ENCODE measurements at places on chromosomes 12 and 14. TPM values are rescaled to one million over a fixed set of nuclear protein-coding genes. Genes with fewer than 3 reads are reported as not detected.

- no peak for DNase-seq
These were observed 8.8 kb upstream of the LGR5 start for GRCh38 chr12:71430756-71431155.

GRCh38 chr12:124655698-124656516 lies 88.5 kb upstream of the NCOR2 start:
- DNase-seq: peak; percentile 68

DNA sequence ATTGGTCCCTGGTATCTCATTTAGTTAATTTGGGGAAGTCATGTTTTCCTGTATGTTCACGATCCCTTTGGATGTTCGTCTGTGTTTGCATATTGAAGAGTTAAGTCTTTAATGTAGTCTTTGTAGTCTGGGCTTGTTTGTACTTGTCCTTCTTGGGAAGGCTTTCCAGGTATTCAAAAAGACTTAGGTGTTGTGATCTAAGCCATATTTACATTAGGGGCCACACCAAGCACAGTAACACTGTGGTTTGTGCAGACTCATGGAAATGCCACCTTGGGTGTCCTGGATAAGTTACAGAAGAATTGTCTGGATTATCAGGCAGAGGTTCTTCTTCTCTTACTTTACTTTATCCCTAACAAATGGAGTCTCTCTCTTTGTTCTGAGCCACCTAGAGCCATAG lies 380.3 kb downstream of the CCER1 start:
- no peak for DNase-seq

GRCh38 chr14:28243600-28243999 lies 523.0 kb upstream of the FOXG1 start:
- no peak for DNase-seq

- DNase-seq: peak; percentile 98
These were observed at the start of the genes BBOF1 and ENTPD5 for GRCh38 chr14:74018586-74019407. Gene BBOF1 (plus strand): TSS chr14:74019349. CDS start chr14:74019479, 130 bp downstream. Gene ENTPD5 (minus strand): TSS chr14:74019288. CDS start chr14:73988102, 31,186 bp downstream.

DNA sequence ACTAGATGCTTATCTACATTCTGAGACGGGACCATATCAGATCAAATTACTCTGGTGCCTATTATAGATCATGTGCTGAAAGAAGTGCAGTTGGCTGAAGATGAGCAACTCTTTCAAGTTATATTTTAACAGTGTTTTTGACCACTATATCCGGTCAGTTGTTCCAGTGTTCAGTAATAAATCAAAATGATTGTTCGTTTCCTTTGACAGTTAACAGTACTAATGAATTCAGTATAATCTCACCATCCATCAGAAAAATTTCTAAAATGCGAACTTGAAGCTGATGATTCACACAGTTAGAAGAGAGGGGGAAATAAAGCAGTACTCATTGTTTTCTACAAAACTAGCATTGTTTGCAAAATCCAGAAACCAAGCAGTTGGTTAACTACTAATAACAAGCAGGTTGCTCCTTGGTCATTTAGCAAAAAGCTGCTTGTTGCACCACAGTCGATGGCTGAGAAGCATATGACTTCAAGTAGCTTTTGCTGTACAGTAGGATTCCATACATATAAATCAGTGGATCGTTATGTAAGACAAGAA lies 2.3 kb downstream of the RPS6KA5 start:
- DNase-seq: no peak

- no peak for DNase-seq
These were observed 41.2 kb upstream of the G2E3 start for GRCh38 chr14:30517737-30518136.

Gene TMEM229B
- 16.0 TPM for total RNA-seq

Gene GZMB
- total RNA-seq: not detected

Gene LYZ
- 6.4 TPM for total RNA-seq

Gene DAO
- total RNA-seq: not detected

Gene KCNC2
- 20.2 TPM for total RNA-seq

Gene FAM222A
- 8.4 TPM for total RNA-seq

Data from cerebellum (tissue), 4 donors.